KBM-7 (cell line): ENCODE measurements at places on chromosomes 5 and 9.

GRCh38 chr9:4849369-4849768, 56.6 kb downstream of the RCL1 start:
- no peak for DNase-seq

- DNase-seq: no peak
Observed at GRCh38 chr5:164439799-164440198, 934.4 kb downstream of the MAT2B start.

DNA sequence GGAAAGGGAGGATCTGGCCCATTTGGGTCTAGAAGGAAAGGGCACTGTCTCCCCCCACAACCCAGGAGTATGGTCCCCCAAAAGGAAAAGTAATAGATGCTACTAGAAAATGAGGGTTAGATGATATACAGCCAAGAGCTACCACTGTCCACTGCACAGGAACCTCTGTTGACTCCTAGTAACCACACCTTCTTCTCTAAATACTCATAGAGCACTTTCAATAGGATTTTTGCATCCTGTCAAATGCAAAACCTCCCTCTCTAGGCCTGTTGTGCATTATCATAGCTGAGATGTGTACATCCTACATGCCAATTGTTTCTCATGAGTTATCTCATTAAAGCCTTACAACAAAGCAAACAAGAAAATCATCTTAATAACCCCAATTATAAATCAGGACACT, 66.8 kb downstream of the THBS4 start:
- no peak for DNase-seq

GRCh38 chr9:98176391-98177259, 15.8 kb downstream of the CORO2A start:
- DNase-seq: no peak

DNA sequence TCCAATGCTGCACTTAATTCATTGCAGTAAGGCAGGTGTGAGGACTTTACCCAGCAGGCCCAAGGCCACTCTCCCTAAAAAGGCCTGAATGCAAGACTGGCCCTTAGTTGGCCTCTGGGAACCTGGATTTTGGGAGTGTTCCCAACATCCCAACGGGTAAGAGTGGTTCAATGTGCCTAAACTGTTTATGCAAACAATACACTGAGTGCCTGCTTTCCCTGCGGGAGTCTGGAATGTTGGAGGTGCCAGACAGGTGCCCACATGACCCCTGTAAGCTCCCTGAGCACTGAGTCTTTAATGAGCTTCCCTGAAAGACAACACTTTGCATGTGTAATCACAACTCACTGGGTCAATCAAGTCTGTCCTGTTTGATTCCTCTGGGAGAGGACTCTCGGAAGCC, 37.4 kb downstream of the NSUN2 start:
- DNase-seq: no peak

DNA sequence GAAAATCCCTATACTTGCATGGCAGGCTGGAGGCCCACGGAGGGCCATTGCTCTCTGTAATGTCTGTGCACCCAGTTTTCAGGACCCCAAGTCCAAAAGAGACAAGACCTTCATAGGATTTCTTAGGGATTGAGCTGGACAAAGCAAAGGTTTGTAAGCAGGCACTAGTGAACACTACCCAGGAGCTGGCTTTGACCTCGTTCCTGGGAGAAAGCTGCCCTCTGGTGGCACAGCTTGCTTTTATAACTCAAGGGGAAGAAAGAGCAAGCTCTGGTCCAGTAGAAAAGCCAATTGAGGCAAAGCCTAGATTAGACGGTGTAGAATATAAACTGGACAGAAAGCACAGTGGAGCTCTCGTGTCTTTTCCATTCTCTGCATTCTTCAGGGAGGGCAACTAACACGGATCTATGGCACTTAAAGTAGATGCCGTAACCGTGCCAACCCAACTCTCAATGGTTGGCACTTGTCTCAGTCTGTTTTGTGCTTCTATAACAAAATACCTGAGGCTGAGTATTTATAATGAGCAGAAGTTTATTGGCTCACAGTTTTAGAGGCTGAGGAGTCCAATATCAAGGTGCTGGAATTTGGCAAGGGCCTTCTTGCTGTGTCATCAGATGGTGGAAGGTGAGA, 7.9 kb downstream of the GABRP start:
- peak; percentile 24 for DNase-seq

DNA sequence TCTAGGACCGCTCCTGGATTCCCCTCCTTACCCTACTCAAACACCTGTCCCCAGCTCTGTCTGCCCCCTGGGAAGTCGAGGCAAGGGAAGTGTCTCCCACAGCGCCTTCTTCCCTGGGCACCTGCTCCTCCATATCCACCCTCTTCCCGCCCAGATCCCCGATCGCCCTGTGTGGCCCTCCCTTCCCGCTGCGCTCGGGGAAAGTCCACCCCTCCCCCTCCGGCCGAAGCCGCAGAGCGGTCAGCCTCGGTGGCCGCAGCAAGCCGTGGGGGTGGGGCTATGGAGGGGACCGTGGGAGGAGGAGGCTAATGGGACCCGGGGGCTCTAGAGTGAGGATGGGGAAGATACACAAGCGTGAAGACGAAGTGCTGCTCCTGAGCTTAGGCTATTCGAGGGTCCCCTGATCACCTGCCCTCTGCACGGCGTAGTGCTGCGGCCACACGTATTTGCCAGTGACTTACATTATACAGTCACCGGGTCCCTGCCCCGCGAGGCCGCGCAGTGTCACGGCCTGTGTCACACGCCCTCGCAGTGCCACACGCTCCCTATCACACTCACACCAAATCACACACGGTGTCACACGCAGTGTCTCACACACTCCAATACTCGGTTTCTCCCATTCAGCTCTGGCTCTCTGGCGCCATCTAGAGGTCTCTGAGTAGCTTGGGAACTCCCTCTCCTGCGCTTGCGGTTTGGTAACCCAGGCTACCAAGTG, 658 bp upstream of the PCDH1 start:
- DNase-seq: peak; percentile 92

DNA sequence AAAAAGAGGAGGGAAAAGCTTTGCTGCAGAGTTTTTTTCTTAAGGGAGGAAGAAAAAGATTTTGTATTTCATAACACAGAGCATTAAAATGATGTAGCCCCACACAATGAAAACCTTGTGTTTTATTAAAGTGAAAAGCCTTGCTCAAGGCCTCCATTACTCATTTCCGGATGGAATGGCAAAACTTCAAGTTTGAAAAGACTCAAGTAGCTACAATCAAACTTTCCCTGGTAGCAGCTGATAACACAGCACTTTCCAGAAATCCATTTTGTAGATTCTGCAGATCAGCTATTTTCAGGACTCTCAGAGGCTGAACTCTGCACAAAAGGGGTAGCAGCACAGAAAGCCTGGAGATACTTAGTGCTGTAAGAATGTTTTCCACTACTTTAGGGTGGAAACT, 374.8 kb downstream of the NFIB start:
- no peak for DNase-seq

- DNase-seq: no peak
Observed at GRCh38 chr9:90891308-90892040, 89.9 kb downstream of the SYK start.

DNA sequence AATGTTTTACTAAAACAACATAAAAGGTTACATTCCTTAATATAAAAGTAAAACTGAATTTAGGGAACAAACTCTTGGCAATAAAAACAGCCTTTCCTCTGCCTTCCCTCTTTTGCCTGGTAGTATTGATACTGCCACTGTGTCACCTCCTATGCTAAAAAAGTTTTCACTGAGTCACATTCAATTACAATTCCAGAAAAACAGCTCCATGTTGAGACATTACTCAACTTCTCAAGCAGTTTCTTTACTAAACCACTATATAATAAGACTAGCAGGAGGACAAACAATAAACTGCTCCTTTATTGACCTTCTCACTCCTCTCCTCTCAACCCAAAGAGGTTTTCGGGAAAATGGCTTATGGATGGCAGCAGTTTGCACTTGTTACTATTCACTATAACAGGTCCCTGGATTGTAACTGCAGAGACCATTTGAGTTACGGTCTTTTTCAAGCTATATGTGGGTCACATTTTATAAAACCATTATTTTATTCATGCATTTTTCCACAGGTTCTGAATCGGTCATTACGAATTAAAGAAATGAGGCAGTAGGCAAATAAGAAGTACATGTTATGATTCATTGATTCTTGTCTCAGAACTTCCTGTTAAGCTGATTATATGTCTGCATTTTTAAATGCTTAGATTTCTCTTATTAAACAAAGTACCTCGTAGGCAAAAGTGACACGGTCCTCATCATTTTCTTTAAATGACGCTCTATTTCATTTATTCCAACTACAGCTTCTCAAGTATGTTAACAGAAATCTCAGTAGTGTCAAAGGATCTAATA, 2.1 kb downstream of the ZDHHC21 start:
- no peak for DNase-seq

DNA sequence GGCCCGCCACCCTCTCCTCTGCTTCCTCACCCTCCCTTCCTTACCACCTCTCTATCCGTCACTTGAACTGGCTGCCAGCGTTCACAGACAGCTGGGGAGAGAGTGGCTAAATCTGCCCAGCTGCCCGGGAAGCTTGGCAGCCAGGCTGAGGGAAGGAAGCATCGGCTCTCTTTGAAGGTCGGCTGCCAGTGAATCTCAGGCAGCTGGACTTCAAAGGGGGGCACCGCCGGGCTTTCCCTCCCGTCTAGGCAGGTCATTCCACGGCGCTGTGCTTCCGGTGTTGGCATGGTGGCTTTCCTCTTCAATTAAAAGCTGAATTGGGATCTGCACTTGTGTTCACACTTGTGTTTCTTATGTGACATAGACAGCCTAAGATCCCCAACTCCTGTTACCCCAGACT, 174.0 kb downstream of the GDNF start:
- no peak for DNase-seq

DNA sequence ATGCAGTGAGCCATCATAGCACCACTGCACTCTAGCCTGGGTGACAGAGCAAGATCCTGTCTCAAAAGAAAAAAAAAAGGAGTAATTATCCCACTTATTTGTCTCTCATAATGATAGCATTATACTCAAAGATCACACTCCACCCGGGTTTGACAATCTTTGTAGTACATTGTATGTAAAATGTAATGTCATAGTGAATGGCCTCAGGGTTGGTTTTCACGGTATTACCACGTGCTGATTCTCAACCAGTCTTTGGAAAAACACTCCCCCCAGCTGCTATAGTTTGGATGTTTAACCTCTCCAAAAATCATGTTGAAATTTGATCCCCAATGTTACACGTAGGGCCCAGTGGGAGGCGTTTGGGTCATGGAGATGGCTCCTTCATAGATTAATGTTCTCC, 402.4 kb upstream of the GRAMD2B start:
- DNase-seq: no peak

GRCh38 chr5:102958481-102959011, 161.4 kb downstream of the GIN1 start:
- DNase-seq: no peak

DNA sequence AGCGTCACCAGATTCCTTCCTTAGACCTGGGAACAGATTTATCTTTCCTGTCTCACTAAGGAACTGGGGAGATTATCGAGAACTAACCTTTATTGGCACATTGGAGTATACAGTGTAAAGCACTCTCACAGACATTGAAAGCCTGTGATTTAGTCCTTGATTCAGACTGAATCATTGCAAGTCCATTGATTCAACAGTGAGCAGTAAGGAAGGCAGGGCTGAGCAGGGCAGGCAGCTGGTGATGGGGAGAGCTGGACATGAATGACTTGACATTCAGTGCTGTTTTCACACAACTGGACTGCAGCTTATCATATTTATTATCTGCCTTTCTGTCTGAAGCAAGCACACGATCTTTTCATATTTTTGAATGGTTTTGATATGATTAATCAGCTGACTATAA, 16.2 kb downstream of the ISOC1 start:
- no peak for DNase-seq

DNA sequence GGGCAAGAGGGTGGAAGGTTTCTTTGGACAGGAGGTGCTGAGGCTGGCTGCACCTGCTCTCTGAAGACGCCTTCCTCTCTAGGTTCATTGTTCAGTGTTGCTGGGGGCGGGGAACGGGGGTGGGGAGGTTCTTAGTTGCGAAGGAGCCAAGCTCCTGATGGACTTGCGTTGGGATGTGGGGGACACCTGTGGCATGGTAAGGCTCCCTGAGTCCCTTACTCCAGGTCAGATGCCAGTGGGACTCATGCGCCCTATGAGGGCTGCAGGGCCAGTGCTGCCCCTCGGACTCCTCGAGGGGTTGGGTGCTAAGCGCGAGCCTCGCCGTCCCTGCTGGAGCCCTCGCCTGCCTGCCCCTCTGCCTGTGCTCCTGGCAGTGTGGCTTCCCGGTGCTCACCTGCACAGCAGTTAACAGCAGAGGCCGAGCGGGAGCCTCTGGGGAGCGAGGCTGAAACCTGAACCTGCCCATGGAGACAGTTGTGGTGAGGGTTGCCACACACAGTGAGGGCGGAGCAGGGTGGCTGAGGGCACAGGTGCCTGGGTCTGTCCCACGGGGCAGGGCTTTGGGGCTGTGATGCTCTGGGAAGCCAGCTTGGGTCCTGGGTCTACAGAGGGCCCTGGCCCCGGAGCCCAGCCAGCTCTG, 5.5 kb downstream of the RNU6ATAC start:
- no peak for DNase-seq

GRCh38 chr5:126445502-126446174, 22.4 kb downstream of the GRAMD2B start:
- DNase-seq: no peak

DNA sequence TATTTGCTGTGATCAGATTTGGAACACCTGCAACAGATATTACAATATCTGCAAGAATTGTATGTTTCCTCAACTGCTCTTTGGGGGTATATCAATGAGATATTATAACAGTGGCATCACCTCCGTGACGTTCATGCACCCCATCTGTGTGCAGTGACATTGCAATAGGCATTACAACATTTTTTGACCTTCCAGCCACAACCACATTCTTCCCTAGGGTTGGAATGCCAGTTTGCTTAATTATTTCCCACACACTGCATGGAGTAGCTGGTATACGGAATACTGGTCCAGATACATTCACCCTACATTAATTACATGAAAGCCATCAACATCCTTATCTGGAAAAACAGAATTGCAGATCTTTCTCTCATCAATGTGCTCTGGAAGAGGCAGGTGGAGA, 42.3 kb downstream of the FBXO4 start:
- no peak for DNase-seq

DNA sequence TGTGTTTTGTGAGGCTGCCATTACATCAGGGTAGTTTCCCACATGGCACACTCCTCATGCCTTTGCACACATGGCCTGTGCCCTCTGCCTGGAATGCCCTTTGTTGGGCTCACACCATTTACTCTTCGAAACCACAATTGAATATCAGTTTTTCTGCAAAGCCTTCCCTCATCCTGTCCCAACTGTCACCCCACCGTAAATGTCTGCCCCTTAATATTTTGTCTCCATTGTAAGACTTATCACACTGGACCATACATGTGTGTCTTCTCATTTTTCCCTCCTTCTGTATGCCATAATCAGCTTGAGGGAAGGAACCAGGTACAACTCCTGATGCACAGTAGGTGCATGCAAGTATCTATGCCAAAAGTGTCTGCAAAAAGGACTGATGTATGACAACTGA, 62.7 kb upstream of the TMEM252 start:
- DNase-seq: no peak

DNA sequence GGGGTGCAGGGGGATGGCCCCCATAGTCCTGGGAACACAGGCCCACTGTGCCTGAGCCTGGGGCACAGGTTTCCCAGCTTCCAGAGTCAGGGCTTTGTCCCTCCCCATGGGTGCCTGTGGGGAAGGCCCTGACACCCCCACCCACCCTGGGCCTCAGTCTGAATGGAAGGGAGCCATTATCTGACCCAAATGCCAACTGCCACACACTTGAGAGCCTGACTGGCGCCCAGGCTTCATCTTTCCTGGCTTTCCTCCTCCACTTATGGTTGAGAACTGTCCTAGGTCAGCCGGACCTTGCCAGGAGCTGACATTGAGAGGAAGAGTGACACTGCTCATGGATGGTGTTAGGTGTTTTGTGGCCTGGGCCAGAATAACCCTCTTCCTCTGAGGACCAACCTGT, 24.0 kb downstream of the SH3PXD2B start:
- no peak for DNase-seq
